ENCODE measurements at places on chromosomes 2 and 18.

DNA sequence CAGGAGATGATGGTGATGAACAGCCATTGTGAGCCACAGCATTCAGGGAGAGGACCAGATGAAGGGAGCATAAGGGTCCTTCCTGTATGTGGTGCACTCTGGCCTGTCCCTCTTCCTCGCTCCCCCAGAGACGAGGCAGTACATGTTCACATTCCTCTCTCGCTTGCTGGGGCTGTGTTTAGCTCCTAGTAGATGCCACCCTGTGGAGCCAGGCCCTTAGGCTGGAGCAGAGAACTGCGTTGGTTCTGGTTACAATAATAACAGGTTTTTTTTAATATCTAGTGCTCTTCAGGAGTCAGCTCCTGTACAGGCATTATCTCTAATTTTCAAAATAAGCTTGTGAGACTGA, 171.1 kb upstream of the MYT1L start:
- DNase-seq: no peak

DNA sequence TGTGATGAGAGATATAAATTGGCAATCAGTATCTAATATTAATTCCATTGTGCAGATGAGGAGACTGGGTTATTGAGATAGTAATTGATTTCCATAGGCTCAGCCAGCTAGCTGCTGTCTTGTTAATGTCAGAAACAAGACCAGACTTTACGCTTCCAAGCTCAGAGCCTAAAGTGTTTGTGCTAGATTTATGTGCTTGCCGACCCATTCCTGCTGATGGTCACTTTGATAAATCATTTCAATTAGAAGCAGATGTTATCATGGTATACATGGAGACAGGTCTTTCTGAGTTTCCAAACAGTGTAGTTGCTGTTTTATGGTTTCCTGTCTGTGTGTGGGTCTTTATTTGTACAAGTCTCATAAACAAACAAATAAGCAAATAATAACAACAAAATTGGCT, 92.8 kb downstream of the AQP4 start:
- DNase-seq: no peak

GRCh38 chr2:38750011-38750890, 910 bp downstream of the SRSF7 start:
- no peak for DNase-seq

DNA sequence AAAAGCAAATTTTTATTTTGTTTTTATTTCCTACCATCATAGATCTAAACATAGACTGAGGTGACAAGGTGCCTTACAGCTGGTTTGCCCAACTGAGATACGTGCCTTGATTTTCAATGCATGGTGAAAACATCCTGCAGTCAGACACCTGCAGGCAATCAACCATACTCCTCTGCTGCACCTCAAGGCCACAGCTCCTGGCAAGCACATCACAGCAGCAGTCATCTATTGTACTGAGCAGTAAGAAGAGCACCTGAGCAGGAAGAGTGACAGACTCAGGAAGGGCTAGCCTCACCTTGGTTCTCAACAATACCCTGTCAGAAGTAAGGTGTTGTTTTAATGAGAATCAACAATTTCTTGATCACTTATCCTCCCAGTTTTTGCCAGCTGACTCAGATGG, 1206.8 kb upstream of the NRXN1 start:
- DNase-seq: no peak

DNA sequence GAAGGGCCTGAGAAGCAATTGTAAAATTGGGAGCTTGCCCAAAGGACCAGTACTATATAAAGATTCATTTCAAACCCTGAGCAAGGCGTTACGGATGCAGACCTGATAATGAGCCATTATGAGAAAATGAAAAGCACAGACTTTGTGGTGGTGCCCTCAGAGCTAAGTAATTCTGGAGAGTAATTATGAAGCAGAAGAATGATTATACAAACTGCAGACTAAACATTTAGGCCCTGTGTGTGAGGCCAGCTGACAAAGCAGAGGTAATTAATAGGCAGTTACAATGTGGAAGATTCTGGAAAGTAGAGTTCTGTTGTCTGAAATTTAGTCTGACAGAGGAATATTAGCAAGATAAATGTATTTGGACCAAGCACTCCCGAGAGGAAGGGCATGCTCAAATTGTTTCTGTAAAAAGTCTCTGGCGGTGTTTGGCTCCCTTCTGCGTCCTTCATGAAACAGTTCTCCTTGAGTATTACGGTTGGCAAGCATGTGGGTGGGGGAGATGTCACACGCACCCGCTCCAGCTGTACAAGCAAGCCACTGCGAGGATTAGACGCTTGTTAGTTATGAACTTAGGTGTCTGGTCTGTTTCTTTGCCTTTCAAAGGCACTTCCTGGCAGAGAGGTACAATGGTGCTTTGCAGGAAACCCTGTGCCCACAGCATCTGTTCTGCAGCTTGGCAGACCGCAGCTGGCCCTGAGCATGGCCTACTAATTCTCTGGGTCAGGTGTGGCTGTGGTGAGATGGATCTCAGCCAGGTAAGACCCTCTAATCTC, 45.5 kb downstream of the CDC42EP3 start:
- no peak for DNase-seq

GRCh38 chr2:238476258-238476657, 49.5 kb downstream of the ASB1 start:
- DNase-seq: no peak

GRCh38 chr2:238459081-238459629, 32.4 kb downstream of the ASB1 start:
- DNase-seq: no peak

- no peak for DNase-seq
Observed at GRCh38 chr2:336360-336759, 48.5 kb upstream of the ALKAL2 start.

- DNase-seq: no peak
Observed at GRCh38 chr2:159605441-159606178, 10.7 kb downstream of the BAZ2B start.

GRCh38 chr18:12657684-12658425, at the start of gene SPIRE1:
TSS of gene SPIRE1 (minus strand) at chr18:12658107. CDS start at chr18:12657866, 241 bp downstream.
- DNase-seq: no peak

DNA sequence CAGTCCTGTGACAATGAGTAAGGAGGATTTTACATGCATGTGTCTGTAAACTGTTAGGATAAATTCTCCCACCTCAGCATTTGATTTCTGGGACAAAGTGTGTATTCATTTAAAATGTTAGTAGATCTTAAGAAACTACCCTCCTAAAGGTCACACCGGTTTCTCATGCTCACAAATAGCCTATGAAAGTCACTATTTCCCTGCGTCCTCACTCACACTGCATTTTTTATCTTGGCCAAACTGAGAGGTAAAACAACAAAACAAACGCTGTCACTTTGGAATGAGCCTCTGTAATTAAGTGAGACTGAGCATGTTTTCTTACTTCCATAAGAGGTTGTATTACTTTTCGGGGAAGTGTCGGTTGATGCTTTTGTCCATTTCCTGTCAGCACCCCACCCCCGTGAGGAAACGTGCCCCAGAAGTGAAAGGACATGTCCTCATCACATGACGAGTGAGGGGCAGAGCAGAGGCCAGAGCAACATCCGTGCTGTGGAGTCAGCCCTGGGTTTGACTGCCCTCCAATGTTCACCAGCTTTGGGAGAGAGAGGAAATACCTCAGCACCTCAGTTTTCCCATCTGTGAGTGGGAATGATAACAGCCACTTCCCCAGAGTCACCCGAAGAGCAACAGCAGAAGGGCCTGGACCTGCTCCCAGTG, 3.1 kb downstream of the GYPC start:
- DNase-seq: no peak

- DNase-seq: no peak
Observed at GRCh38 chr2:236866542-236867340, 218.9 kb upstream of the COPS8 start.

DNA sequence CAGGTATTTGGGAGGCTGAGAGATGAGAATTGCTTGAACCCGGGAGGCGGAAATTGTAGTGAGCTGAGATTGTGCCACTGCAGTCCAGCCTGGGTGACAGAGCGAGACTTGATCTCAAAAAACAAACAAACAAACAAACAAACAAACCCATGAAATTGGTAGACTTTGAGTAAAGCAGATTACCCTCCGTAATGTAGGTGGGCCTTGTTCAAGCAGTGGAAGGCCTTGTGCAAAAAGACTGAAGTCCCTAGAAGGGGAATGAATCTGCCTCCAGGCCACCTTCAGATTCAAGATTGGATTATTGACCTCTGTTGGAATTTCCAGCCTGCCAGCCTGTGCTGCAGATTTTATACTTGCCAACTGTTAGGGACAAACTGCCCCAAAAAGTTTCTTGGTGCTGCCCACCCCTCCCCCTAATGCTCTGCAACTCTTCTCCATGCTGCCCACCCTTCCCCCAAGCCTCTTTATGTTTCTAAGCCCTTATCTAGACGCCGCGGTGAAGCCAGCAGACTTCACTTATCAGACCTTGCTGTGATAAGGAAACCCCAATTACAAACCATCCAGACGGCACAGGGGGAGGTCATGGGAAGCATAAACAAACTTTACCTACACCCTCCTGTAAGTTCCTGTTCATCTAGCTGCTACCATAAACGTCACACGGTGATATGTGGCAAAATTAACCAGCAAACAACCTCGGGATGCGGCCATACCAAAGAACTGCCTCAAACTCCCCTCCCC, 17.0 kb downstream of the CYP27A1 start:
- DNase-seq: no peak

- DNase-seq: no peak
Observed at GRCh38 chr18:24188120-24188519, 49.3 kb downstream of the CABYR start.

DNA sequence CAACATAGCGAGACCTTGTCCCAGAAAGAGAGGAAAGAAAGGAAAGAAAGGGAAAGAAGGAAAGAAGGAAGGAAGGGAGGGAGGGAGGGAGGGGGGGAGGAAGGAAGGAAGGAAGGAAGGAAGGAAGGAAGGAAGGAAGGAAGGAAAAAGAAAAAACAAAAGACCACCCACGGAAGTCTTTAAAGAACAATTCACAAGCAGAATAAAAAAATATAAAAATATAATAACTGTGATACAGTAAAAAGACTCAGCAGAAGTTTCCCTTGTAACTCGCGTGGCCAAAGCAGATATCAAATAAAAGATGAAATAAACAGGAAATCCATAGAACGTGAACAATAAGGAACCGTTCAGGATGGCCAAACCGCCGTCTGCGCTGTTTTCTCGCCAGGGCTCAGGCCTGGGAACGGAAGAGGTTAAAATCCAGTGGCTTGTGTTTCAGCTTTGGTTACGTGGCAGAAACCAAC, 1.2 kb upstream of the SLC1A4 start:
- DNase-seq: no peak

DNA sequence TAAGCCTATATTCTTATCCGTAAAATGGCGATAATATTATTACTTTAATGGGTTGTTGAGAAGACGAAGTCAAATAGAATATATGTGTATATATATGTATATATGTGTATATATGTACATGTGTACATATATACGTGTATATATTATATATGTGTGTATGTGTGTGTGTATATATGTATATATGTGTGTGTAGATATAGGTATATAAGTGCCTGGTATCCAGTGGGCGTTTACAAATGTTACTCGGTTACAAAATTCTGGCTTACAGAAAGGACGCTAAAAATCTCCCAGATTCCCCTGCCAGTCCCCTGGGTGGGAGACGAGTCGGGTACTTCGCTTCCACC, 295 bp upstream of the MTX2 start:
- DNase-seq: no peak

DNA sequence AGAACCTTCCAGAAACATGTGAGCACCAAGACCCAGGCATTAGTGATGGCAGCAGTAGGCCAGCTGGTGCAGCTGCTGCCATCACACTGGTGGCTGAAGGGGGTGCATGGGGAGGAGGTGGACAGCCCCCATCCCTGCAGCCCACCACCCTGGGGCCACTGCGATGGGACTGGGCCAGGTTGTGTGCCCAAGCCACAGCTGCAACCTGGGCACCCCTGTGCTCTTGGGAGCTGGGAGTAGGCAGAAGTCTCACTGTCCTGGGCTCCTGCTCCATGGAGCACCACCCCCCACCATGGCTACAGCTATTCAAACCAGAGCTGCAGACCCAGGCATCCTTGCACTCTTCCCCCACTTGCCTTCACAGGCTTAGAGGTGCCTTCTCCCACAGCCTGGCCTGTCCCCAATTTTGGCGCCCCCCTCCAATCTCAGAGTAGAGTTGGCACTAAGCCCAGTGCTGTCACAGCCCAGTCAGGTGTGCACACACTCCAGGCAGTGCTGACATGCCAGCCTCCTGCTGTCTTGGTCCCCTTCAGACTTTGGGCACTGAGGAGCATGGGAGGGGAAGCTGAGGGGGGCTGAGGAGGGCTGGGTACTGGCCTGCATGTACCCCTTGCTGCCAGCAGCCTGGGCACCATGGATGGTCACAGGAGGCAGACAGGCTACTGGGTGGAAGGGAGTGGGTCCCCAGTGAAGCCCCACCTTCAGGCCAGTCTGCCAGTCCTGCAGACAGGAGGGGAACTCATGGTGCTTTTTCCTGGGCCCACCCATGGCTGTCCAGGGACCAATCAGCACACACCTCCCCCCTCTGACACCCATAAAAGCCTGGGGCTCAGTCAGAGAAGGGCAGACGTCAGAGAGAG, 67.1 kb downstream of the CYP26B1 start:
- DNase-seq: no peak

DNA sequence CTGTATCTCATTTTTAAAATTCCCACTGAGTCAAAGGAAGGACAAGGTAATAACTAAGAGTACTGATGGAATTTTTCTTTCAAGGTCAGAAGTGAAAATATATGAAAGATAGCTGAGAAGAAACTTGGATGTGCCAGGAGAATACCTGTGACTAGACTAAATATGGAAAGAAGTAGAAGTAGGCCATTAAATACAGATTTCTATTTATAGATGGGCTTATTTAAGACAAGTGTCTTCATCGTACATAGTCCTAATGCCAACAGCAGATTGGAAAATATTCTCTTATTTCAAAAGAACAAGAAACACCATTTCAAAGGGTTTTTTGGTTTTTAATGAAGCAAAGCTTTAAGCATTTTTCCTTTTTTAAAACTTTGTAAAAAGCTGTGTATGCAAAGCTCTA, 22.0 kb downstream of the UGP2 start:
- no peak for DNase-seq

GRCh38 chr2:12178289-12179080, 432.1 kb downstream of the LPIN1 start:
- DNase-seq: no peak

- DNase-seq: no peak
Observed at GRCh38 chr2:145755019-145755837, 1235.3 kb upstream of the ZEB2 start.

- peak; percentile 97 for DNase-seq
Observed at GRCh38 chr18:74234326-74235171, 57.2 kb downstream of the CYB5A start.

GRCh38 chr2:6074089-6074643, 382.0 kb downstream of the SOX11 start:
- no peak for DNase-seq

GRCh38 chr2:143084462-143084861, 44.8 kb upstream of the ARHGAP15 start:
- DNase-seq: no peak
